Stimulated activated CD8-positive, alpha-beta memory T cell treated with anti-CD3 and anti-CD28 coated beads, Interleukin-4, amount 100 ng/mL, for 1 hour (primary cell): ENCODE measurements at places on chromosomes 12 and 14.

- DNase-seq, result no peak
Observed at GRCh38 chr12:106066051-106066705, 72.6 kb downstream of the NUAK1 start.

DNA sequence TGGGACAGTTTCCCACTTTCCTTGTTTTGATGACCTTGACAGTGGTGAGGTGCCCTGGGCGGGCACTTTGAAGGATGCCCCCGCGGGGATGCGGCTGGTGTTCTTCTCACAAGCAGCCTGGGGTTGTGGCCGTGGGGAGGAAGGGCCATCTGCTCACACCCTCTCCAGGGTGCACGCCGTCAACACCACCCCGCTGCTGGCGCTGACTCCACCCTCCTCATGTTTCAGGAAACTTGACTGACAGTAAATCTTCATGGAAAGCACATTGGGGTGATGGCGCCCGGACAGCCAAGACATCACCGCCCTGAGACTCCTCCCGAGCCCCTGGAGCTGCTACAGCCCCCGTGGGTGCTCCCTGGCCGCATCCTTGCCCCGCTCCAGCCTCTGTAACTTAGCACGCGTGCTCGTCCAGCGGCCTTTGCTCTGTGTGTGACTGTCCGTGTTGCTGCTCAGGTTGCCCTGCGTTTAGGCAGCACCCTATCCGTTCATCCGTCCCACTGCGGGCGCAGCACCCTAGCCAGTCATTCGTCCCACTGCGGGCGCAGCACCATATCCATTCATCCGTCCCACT is 150.2 kb upstream of the C14orf180 start:
- no peak for DNase-seq

DNA sequence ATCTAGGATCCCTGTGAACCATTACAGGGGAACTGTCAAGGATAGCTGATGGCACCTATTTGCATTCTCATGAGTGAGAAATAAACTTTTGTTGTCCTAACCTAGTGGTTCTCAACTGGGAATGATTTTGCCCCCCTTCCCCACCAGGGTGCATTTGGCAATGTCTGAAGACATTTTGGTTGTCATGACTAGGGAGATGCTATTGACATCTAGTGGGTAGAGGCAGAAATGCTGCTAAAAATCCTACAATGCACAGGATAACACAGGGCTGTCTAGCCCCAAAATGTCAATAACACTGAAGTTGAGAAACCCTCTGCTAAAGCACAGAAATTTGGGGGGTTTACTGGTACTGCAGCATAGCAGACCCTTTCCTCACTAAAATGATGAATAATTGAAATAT is 140.9 kb upstream of the SRRM4 start:
- no peak for DNase-seq

- no peak for DNase-seq
Observed at GRCh38 chr12:4421590-4422031, 24.0 kb downstream of the FGF6 start.

DNA sequence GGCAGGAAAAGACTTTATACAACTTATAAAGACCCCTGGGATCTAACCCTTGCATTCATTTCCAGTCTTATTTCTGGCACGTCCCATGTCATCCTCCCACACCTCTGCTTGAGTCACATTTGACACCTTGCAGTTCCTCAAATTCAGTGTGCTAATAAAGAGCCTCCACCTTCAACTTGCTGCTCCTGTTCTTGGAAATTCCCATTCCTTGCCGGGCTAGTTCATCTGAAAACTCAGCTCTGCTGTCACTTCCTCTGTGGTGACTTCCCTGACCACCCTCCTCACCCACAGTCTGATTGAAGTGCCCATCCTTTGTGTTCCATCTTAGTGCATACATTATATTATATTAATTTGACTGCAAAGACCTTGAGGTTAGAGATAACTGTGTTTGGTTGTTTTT is 37.4 kb upstream of the PSMA6 start:
- DNase-seq, result no peak

- no peak for DNase-seq
Observed at GRCh38 chr14:25394356-25394755, 344.4 kb upstream of the STXBP6 start.

DNA sequence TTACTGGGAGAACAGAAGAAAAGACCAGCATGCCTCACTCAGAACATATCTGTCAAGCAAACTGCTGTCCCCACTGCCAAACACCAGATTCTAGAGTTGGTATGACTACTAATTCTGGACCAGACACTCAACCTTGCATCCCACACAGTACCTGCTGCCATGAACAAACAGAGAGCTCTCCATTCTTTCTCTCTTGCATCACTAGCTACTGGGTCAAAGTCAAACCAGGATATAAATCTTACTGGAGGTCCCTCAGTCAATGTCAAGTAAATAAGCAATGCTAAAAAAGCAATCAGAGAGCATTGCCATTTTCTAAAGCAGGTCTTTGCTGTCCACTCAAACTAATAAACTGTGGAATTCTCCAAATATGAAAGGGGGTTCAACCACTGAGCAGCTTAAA is 452.4 kb upstream of the SEL1L start:
- no peak for DNase-seq

DNA sequence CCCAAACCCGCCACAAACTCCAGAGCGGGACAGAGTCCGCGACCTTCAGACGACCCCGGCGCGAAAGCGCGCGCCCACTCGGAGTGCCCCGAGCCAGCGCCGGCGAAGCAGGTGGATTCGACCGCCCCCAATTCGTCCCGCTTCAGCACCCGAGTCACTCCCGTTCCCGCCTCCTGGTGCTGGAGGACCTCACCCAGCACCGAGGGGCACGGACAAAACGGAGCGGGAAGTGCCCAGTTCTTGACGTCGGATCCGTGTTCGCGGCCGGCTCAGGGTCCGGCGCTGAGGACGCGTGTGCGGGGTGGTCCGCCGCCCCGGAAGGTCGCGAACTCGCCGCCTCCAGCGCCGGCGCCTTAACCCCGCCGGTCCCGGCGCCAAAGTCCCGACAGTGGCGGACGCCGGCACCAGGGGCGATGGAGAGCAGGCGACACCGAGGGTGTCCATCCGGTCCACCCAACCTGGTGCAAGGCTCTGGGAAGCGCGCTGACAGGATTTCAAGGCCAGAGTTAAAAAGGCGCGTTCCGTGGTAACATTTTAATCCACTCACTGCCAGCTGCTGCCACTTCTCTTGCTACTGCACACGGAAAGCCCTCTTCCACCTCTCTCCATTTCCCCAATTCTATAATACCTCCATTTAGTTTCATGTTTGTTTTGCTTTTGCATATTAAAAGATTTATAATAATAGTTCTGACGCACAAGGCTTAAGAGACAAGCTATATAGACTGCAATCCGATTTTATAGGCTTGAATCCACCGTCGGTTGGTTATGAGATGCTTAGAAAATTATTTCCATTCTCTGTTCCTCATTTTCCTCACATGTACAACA is 240.0 kb upstream of the CPNE8 start:
- DNase-seq, result no peak

DNA sequence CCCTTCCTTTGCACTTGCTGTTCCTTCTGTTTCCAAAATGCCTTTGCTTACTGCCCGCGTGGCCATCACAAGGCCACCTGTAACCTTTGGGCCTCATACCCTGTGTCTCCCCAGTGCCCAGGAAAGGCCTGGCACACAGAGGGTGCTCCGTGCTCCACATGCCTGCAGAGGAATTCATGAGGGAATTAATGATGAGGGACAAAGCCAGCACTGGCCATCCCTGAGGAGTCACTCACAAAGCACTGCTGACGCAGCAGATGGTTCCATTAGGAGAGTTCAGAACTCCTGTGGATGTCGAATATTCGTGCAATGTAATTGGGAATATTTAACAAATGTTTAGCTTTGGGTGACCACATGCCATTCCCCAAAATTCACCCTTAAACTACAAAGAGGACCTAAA is 49.6 kb upstream of the PRMT8 start:
- no peak for DNase-seq

DNA sequence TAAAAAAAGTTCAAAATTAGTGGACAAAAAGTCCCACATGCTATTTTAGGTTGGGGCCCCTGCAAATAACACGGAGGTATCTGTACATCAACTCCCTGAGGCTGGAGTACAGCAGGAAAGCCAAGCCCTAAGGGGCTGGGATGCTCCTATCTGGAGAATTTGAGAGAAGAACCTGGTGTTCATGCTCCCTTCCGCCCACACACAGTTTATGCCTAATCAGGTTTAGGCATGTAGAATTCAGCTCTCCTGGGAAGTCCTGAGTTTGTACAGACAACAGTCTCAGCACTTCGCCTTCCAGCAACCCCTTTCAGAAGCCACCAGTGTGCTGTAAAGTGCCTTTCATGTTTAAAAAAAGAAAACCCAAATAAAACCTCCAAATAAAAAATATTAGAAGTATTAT is 237.3 kb upstream of the GRIP1 start:
- DNase-seq, result no peak

- DNase-seq, result no peak
Observed at GRCh38 chr12:62684570-62685295, 218.1 kb downstream of the MON2 start.

DNA sequence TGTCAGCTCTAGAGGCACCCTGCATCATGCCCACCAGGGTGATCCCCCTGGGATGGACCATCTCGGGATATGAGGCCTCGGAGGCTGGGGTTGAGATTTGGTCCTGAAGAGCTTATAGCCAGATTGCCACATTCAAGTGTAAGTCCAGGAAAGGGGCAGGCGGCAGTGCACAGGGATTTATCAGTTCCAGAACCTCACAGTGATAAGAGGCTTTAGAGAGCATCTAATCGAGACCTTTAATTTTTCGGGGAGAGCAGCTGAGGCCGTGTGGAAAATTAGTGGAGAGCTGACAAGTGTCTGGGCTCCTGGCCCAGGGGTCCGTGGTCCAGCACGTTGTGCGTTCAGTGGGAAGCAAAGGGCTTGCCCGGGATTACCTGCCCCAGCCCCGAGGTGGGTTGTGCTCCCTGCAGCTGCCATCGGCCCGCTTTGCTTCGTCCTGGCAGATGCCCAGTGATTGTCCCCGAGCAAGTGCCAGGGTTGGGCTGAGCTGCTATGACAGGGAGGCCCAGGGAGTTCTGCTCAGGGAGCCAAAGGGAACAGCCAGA is 52.1 kb downstream of the C14orf132 start:
- DNase-seq, result no peak

- no peak for DNase-seq
Observed at GRCh38 chr12:127125607-127126259, 1141.2 kb upstream of the TMEM132C start.

GRCh38 chr12:107826276-107826675 is 51.8 kb downstream of the ASCL4 start:
- DNase-seq, result no peak

DNA sequence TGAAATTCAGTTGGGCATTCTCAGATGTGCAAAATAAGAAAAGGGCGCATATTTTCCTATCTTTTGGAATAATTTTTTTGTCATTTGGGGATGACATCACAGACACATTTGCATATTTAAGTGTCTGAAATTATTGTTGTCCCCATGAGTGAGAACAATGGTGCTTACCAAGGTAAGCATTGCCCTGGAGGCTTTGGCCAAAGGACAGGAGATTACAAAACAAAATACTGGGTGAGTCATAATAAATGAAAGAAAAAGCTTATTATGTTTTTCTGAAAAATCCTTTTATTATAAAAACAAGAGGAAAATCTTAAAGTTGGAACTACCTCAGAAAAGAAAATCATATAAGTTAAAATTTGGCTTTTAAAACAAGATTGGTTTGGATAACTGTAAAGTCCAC is 254.9 kb downstream of the BTG1 start:
- no peak for DNase-seq

- no peak for DNase-seq
Observed at GRCh38 chr14:91402771-91403600, 14.6 kb downstream of the CCDC88C start.

DNA sequence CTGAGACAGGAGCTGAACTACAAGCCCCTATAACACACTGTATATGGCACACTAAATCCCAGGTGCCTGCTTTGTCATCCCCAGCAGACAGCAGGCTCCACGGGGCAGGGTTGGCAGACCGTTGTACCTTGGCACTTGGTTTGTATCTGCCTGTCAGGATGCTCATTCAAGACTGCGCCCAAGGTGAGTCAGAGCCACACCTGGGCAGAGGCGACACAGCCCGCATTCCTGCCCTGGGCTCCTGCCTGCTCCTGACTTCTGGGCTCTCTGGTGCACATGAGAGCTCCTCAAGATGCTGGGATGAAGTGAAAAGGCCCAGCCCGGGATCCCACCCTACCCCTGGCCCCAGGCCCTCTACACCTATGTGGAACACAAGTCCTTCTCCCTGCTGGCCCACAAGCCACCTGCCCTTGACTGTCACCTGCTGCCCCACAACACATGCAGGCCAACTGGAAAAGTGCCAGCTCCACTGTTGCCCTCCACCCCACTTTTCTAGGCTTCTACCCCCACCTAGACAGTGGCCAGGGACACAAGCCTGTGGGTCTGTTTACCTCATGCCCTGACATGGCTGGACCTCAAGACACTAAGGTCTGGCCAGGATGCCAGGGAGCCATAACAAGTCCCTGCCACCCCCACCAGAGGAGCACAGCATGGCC is 30.8 kb upstream of the PNMA1 start:
- DNase-seq, result no peak

GRCh38 chr12:67714648-67715047 is 66.1 kb downstream of the DYRK2 start:
- DNase-seq, result no peak

DNA sequence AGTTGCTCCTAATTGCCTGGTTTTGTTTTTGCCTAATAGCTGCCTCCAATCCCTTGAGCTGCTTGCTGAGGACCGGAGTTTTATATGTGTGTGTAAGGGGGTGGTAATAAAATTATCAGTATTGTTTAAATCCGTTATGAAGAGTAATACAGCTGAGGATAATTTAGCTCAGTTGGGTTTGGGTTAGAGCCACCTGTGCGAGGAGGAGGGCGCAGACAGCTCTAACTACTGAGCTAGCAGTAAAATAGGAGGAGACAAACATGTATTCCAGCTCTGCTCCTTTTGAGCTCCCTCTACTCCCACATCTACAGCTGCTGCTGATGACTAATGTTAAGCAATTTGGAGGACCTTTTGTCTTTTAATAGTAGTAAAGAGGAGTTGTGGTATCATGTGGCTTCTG is 61.5 kb downstream of the SPATS2 start:
- DNase-seq, result no peak

DNA sequence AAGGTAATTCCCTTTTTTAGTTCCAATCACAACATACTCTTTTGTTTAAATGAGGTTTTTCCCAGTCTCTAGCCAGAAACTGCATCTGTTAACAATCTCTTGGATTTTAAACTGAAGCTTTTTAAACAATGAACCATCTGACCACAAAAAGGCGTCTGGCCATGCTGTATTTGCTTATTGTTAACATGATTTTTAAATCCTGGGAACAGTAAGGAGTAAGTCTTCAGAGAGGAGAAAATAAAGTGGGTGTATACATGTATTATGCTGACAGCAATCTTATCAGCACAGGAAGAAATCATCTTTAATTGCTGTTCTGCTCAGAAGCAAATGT is 106.2 kb downstream of the DAAM1 start:
- no peak for DNase-seq
